ENCODE measurements at places on chromosomes 1 and 21. TPM values are rescaled to one million over a fixed set of nuclear protein-coding genes. Genes with fewer than 3 reads are reported as not detected.

DNA sequence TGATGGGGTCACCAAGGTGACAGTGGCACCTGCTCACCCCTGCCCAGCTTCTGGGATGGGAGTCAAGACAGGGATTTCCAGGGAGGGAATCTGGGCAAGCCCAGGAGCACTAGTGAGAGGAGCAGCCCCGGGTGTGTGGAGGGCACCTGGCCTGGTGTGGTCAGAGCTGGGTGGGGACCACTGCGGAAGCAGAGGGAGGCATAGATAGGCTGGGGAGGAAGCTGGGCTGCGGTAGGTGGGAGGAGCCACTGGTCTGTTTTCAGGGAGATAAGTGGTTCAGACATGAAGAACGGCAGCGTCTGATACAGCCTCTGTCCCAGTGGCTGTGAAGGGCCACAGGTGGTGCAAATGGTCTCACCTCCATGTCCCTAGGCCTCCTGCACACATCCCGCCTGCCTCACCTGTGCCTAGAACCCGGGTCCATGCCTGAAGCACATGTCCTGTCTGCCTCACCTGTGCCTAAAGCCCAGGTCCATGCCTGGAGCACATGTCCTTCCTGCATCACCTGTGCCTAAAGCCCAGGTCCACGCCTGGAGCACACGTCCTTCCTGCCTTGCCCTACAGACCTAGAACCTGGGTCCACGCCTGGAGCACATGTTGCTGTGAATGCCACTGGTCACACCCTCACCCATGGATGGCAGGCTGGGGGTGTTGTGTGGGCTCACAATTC, 325.9 kb upstream of the AJAP1 start:
- no peak overlapping the region for H3K27ac ChIP-seq
- no peaks in the 10 kb centered on the region for H3K36me3 ChIP-seq
- H3K4me3 ChIP-seq = no peak overlapping the region

- no peak for DNase-seq
- H3K4me1 ChIP-seq = no peaks in the 10 kb centered on the region
- H3K4me3 ChIP-seq = no peak overlapping the region
- H3K27me3 ChIP-seq = peaks cover 2% of the 10 kb centered on the region
Measured at GRCh38 chr1:47751193-47751592, 246.0 kb downstream of the TRABD2B start.

DNA sequence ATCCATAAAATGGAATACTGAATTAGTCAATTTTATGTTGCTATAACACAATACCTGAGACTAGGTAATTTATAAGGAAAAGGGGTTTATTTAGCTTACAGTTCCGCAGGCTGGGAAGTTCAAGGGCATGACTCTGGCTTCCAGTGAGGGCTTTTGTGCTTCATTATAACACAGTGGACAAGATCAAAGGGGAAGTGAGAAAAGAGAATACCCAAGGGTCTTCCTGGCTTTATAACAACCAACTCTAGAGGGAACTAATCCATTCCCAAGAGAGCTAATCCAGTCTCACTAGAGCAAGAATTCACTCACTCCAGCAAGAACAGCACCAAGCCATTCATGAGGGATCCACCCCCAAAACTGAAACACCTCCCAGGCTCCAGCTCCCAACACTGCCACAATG, 3.1 kb downstream of the KIFAP3 start:
- no peak overlapping the region for H3K4me3 ChIP-seq
- DNase-seq = no peak
- H3K36me3 ChIP-seq = no peaks in the 10 kb centered on the region
- peaks cover 69% of the 10 kb centered on the region for H3K4me1 ChIP-seq
- H3K27ac ChIP-seq = no peak overlapping the region

The GLUL gene
- total RNA-seq = 87.5 TPM

GRCh38 chr1:111392042-111392441, 35.5 kb downstream of the OVGP1 start:
- no peak for DNase-seq
- no peaks in the 10 kb centered on the region for H3K36me3 ChIP-seq
- H3K4me1 ChIP-seq = no peaks in the 10 kb centered on the region
- no peaks in the 10 kb centered on the region for H3K27me3 ChIP-seq

GRCh38 chr21:38170704-38171682, 85.8 kb upstream of the KCNJ15 start:
- H3K4me3 ChIP-seq = no peak overlapping the region
- no peak for DNase-seq
- no peaks in the 10 kb centered on the region for H3K36me3 ChIP-seq
- no peak overlapping the region for H3K27ac ChIP-seq
- no peaks in the 10 kb centered on the region for H3K4me1 ChIP-seq

The PDC gene
- total RNA-seq = not detected

- H3K27me3 ChIP-seq = peaks cover 2% of the 10 kb centered on the region
- no peaks in the 10 kb centered on the region for H3K4me1 ChIP-seq
- DNase-seq = no peak
- no peaks in the 10 kb centered on the region for H3K36me3 ChIP-seq
Measured at GRCh38 chr1:101820071-101820470, 176.7 kb downstream of the OLFM3 start.

Measured in activated CD4-positive, alpha-beta T cell treated with anti-CD3 and anti-CD28 coated beads for 36 hours (primary cell).